ENCODE measurements at places on chromosomes 11 and 22.
A peak's percentile ranks its signal among the peaks of the same experiment; 100 is the strongest.

DNA sequence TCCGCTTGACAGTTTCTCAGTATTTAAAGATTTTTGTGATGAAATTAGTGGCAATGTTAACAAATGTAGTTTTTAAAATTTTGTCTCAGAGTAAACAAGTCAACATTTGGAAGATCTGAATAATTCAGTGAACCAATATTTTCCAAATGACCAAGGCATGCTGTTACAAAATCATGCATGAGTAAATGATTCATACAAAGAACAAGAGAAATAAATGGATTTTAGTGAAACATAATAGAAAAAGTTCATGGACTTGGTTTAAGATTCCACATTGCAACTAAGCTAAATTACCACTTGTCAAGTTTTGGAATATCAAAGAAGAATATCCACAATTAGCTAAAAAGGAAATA, 125.7 kb upstream of the SNX19 start:
- DNase-seq, result no peak

DNA sequence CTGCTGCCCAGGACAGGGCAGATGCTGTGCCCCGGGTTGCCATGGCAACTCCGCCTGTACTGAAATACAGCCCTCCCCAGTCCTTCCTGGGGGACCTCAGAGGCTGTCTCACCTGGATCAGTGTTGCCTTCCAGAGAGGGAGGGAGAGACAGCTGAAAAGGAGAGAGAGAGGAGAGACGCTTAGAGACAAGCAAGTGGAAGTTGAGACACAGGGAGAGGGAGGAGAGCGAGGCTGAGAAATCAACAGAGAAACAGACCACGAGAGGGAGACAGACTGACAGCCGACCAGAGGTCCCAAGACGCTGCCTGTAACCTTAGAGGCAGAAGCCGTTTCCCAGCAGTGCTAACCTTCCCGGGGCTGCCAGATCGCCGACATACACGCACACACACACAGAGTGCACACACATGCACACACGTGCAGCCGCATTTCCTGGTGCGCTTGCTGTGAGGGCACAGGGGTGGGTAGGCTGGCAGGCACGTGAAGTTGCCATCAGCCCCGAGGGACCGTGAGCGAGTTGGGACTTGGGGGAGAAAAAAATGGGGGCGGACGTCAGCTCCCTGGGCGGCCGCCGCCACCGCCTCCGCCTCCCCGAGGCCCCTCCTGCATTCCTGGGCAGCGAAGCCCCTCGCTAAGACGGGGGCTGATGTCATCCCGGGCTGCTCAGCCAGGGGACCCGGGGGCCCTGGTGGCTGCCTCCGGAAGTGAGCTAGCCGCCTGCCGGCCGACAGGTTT, 88.6 kb upstream of the CRYBB3 start:
- DNase-seq, result peak; percentile 80

DNA sequence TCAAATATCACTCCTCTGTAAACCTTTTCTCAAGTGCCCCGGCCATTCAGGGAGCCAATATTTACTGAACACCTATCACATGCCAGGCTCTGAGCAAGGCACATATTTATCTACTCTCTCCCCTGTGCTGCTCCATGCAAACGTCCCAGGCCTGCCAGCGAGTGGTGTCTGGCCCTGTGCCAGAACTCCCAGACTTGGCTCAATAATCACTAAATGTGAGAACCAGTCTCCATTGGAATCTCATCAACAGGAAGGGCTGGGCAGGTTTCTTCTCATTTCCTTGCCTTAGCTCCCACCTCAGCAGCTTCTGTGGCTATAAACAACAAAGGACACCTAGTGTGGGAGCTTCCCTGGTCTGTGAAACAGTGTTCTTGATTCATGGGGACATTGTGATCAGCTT, 21.7 kb downstream of the RASSF10 start:
- DNase-seq, result no peak

- DNase-seq, result no peak
These were observed 84.3 kb downstream of the CCDC81 start for GRCh38 chr11:86459002-86459385.

DNA sequence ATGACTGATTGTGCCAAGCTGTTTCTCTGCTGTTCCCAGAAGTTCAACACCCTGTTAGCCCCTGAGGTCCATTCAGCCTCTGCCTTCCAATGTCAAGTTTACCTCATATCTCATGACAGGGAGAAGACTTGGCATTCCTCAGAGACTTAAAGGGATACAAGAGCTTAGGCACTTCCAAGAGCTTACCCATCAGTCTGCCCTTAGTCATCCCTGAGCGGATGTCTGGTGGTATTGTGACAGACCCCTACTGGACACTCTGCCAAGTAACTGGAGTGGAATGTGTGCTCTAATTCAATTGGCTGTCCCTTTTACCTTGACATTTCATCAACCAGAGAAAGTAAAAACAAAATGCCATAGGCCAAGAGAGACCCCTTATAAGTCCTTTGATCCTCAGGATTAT, 151.5 kb downstream of the AASDHPPT start:
- DNase-seq, result no peak

DNA sequence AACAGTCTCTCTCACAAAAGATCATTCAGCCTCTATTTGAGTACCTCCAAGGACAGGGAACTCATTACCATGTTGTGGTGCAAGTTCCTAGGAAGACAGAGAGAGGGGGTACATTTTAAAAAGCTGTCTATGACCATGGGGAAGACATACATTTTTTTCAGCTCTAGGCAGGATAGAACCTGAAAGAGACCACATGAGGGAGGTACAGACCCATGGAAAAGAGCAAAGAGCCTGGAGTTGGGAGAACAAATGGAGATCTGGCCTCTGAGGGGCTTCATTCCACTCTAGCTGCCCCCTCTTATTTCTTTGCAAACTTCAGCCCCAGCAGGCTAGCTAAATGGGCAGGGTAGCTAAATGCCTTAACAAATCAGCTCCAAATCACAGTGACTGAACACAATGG, 36.3 kb downstream of the KCNC1 start:
- DNase-seq, result no peak

- no peak for DNase-seq
These were observed 350.6 kb upstream of the RAG2 start for GRCh38 chr11:36948460-36949127.

- no peak for DNase-seq
These were observed 80.3 kb downstream of the ALX4 start for GRCh38 chr11:44229624-44230023.

- DNase-seq, result peak; percentile 30
These were observed 821 bp downstream of the CELF1 start for GRCh38 chr11:47552056-47552565.

GRCh38 chr22:39212721-39213376, 31.9 kb downstream of the PDGFB start:
- no peak for DNase-seq

DNA sequence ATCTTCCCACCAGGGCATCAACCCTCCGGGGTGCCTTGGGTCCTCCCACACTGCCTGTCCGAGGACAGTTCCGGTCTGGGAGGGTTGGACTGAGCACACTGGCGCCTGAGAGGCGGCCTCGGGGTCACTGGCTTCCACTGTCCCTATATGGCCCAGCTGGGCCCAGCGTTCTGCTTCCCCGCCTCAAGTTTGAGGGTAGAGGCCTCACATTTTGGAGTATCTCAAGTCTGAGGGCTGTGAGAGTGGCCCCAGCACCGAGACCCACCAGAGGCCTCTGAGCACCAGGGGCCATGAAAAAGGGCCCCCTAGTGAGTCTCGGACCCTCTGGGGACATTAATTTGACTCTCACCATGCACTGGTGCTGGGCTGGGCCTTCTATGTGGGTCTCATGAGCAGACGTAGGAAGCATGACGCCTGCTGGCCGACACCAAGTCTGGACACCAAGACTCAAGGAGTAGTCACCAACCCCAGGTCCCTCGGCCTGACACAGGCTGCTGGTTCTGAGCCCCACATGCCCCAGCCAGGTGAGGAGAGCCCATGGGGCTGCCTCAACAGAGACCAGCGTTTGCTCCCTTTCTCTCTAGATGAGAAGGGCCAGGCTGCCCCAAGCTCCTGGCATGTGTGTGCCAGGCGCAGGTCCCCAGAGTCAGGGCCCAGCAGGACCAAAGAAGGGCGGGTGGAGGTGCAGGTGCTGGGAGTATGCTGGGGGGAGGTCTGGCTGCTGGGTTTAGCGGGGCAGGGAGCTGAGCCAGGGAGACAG, 27.5 kb downstream of the ARVCF start:
- no peak for DNase-seq

GRCh38 chr11:48066881-48067800, 86.8 kb downstream of the PTPRJ start:
- DNase-seq, result no peak

DNA sequence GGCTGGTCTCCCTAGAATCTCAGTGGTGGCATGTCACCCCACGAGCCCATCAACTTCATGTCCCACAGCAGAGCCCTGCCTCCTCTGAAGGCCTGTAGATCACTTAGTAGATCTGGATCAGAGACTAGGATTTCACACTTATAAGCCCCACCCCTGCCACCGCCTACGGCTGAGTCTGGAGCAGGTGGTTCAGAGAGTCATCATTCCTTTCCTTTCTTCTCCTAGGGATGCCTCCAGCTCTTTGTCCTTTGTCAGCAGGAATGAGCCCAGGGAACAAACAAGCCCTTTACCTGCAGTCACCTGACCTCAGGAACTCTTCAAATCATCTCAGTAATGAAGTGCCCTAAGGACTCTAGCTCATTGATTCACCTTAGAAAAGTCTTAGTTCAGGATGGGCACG, 37.8 kb downstream of the SCGB1A1 start:
- DNase-seq, result no peak

DNA sequence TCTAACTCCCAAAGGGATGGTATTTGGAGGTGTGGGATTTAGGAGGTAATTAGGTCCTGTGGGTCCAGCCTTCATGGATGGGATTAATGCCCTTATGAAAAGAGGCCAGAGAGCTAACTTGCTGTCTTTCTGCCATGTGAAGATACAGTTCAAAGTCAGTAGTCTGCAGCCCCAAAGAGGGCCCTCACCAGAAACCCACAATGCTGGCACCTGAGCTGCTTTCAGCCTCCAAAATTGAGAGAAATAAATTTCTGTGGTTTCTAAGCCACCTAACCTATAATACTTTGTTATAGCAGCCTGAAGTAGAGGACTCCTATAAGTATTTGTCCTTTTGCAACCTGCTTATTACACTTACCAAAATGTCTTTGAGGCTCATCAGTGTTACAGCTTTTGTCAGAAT, 16.2 kb downstream of the ATM start:
- no peak for DNase-seq

DNA sequence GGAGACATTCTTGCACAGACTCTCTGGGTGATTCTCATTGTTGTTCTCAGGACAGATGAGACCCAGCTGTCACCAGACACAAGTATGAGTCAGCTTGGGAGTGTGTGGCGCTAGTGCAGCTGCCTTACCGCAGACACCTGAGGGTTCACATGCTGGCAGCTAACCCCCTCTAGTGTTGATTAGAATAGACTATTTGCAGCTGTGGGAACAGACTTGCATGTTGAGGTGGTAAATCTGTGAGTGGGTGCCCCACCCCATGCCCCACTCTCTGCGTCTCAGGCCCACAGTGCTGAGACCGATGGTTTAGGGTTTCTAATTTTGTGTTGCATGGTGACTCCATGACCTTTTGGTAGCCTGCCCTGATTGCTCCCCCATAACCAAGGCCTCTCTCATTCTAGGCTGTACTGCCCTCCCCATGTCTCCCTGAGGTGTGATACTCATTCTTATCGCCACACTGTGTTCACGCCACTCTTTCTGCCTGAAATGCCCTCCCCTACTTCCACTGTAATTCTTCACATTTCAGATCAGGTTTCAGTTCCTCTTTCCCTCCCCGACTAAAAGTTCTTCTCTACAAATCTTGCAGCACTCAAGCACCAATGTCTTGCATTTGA, 73.7 kb upstream of the KIRREL3 start:
- DNase-seq, result peak; percentile 1

DNA sequence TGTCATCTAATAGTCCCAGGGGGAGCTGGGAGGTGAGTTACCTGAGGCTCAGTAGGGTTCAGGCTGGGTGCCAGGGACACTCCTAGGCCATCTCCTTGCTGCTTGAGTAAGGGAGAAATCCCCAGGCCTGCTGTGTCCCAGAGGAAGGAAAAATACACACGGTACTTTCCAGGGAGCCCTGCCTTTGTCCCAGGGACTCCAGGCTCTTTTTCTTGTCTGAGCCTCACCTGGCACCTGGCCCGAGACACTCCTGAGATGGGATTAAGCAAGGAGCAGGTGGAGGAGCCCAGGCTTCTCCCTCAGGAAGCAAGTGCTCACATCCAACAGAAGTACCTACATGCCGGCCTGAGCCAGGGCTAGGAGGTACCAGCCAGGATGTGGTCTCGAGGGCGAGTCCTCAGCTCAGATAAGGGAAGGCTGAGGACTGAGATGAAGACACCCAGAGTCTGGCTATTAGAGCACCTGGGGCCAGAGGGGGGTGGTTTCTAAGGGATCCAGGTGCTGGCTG, 899 bp upstream of the KLHDC7B start:
- DNase-seq, result no peak

- DNase-seq, result no peak
These were observed 160.2 kb downstream of the C11orf91 start for GRCh38 chr11:33540427-33540826.

DNA sequence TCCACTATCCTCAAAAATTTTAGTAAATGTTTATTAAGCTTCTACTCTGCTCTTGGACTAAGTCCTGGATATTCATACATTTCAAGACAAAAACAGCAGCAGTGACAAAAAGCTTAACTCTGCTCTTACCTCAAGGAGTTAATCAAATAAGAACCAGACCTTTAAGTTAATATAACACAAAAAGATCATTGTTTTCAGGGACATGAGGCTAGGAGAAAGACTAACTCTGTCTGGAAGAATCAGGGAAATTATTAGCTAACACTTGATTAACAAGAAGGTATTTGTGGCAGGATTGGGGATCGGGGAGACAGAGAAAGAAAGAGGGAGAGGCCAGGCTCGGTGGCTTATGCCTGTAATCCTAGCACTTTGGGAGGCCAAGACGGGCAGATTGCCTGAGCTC, 74.4 kb downstream of the PPP2R1B start:
- no peak for DNase-seq

GRCh38 chr22:46353483-46354105, 18.1 kb downstream of the TRMU start:
- no peak for DNase-seq

GRCh38 chr11:70759846-70760245, 361.5 kb downstream of the CTTN start:
- DNase-seq, result no peak

- no peak for DNase-seq
These were observed 1.4 kb downstream of the ASCL2 start for GRCh38 chr11:2268729-2269600.

GRCh38 chr22:48820481-48821345, 1007.0 kb downstream of the BRD1 start:
- DNase-seq, result no peak

- no peak for DNase-seq
These were observed 39.1 kb upstream of the PRAME start for GRCh38 chr22:22598144-22598543.

- no peak for DNase-seq
These were observed 743.5 kb downstream of the BRD1 start for GRCh38 chr22:49084206-49084605.
